ENCODE measurements at places on chromosomes 12 and 14. TPM values are rescaled to one million over a fixed set of nuclear protein-coding genes. Genes with fewer than 3 reads are reported as not detected.

Gene TRPV4
- polyA plus RNA-seq, result 0.78 TPM

Gene SMAGP
- 8.3 TPM for polyA plus RNA-seq

Gene KRT6C
- polyA plus RNA-seq, result not detected

Gene NOS1
- 3.0 TPM for polyA plus RNA-seq

Gene TEX52
- polyA plus RNA-seq, result 0.81 TPM

Gene IKZF4
- polyA plus RNA-seq, result 25.2 TPM

Gene IAPP
- 0.24 TPM for polyA plus RNA-seq

Gene ATL1
- 65.5 TPM for polyA plus RNA-seq

Gene KRT71
- polyA plus RNA-seq, result 0.33 TPM

Gene PRKAB1
- 41.2 TPM for polyA plus RNA-seq

Data from spinal cord (tissue), 10 donors.